Heart right ventricle (tissue), 16 donors: ENCODE measurements at places on chromosomes 1 and 21.

DNA sequence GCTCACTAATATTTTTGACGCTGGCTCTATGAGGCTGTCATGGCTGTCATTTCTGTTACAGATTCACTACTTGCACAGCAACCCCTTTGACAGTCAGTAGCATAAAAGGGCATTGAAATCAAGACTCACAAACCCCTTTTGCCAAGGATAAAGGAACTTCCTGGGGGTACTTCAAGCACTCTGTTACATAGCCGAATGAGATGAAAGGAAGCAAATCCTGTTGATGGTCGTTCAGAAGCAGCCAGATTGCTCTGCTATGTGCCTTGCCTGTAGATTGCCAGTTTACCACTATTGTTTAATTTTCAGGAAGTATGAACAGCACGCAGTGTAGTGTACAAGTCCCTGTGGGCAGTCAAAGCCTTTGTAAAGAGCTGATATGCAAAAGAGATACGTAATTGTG lies 296.2 kb downstream of the LRRIQ3 start:
- no peak overlapping the region for H3K27ac ChIP-seq
- H3K4me3 ChIP-seq, result no peak overlapping the region
- H3K27me3 ChIP-seq, result no peaks in the 10 kb centered on the region
- no peaks in the 10 kb centered on the region for H3K36me3 ChIP-seq

- no peak overlapping the region for H3K4me3 ChIP-seq
- no peak overlapping the region for H3K27ac ChIP-seq
- DNase-seq, result no peak
- no peaks in the 10 kb centered on the region for H3K4me1 ChIP-seq
- no peaks in the 10 kb centered on the region for H3K36me3 ChIP-seq
Measured at GRCh38 chr1:22799971-22800370, 89.3 kb downstream of the EPHB2 start.

DNA sequence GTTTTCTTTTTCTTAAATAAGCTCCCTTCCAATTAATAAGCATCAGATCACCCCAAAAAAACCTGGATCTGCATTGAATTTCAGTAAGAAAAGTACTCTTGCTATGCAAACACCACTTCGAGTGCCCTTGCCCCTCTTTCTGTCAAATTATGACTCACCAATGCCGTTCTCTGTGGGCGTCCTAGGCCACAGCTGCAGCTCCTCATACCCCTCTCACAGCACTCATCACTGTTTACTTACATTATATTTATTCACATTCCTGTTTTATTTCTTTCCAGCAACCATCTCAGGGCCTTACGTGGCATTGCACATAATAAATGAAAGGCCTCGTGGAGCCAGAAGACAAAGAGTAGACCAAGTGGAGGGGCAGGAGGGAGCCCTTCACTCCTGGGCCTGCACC lies 99.1 kb upstream of the CTTNBP2NL start:
- H3K4me3 ChIP-seq, result no peak overlapping the region
- H3K36me3 ChIP-seq, result no peaks in the 10 kb centered on the region

- H3K4me3 ChIP-seq, result no peak overlapping the region
- no peak overlapping the region for H3K27ac ChIP-seq
- no peaks in the 10 kb centered on the region for H3K36me3 ChIP-seq
- no peaks in the 10 kb centered on the region for H3K27me3 ChIP-seq
- no peak for DNase-seq
- H3K4me1 ChIP-seq, result peaks cover 20% of the 10 kb centered on the region
Measured at GRCh38 chr1:207313131-207313530, 8.3 kb upstream of the CD55 start.

DNA sequence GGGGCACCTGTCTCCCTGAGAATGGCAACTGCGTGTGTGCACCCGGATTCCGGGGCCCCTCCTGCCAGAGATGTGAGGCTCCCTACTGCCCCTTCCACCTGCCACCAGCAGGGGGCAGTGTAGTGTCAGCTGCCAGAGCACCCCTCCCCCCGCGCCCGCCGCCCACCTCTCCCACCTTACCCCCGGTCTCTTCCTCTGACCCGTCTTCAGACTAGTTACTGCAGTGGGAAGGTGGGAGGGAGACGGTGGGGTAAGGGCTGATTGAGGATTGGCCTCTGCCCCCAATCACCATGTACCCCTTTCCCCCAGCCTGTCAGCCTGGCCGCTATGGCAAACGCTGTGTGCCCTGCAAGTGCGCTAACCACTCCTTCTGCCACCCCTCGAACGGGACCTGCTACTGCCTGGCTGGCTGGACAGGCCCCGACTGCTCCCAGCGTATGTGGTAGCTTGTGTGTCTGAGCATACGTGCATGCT lies 10.1 kb upstream of the LRRC71 start:
- no peak for DNase-seq
- no peak overlapping the region for H3K4me3 ChIP-seq
- H3K27me3 ChIP-seq, result peaks cover 8% of the 10 kb centered on the region
- peaks cover 29% of the 10 kb centered on the region for H3K4me1 ChIP-seq

DNA sequence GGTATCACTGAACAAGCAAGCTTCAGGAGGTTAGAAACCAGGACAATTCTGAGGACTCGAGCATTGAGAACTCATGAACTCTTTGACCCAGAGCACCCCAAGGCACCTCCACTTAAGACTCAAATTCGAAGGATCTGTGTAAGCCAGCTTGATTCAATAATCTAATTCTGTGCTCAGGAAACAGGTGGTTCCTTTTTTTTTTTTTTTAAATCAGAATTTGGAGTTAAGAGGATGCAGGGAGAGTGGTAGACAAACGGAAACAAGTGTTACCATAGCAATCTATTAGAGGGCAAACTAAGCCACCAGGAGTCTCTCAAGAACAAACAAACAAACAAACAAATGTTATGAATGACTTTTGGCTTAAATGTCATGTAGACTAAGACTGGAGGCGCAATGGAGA lies 53.8 kb upstream of the DPH5 start:
- H3K36me3 ChIP-seq, result no peaks in the 10 kb centered on the region
- H3K27me3 ChIP-seq, result no peaks in the 10 kb centered on the region
- H3K27ac ChIP-seq, result no peak overlapping the region
- no peaks in the 10 kb centered on the region for H3K4me1 ChIP-seq
- DNase-seq, result no peak
- no peak overlapping the region for H3K4me3 ChIP-seq

DNA sequence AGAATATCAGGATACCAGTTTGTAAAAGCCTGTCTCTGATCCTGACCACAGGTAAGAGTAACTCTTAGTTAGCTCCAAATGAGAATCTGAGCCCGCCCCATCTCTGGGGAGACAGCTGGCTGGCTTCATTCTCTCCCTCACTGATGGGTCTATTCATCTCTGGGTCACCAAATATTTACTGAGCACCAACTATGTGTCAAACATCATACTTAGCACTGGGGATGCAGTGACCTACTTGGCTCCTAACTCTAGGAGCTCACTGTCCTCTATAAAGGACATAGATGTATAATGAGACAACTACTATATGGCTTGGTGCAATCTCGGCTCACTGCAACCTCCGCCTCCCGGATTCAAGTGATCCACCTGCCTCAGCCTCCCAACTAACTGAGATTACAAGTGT lies 29.8 kb upstream of the BCL10 start:
- H3K4me3 ChIP-seq, result no peak overlapping the region
- no peak for DNase-seq
- H3K27ac ChIP-seq, result no peak overlapping the region
- H3K4me1 ChIP-seq, result no peaks in the 10 kb centered on the region
